ENCODE measurements at places on chromosomes 11 and 22.

DNA sequence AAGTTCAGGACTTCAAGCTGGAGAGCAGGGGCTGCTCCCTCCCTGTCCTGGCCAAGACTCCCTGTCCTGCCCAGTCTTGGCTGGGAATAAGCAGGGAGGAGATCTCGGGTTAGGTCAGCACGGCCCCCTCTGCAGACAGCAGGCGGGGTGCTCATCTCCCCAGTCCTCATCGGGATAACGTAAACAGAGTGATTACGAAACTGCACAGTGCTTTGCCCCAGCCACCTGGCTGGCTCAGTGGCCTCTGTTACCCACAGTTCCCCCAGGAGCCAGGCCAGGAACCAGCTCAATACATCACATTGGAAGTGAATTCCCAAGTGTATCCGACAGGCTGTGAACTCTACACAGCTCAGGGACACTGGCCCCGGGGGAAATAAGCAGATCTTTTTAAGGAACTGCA lies 42.7 kb upstream of the KCNJ11 start:
- no peak for DNase-seq

GRCh38 chr11:10139143-10139542 lies 154.9 kb downstream of the SBF2 start:
- no peak for DNase-seq

DNA sequence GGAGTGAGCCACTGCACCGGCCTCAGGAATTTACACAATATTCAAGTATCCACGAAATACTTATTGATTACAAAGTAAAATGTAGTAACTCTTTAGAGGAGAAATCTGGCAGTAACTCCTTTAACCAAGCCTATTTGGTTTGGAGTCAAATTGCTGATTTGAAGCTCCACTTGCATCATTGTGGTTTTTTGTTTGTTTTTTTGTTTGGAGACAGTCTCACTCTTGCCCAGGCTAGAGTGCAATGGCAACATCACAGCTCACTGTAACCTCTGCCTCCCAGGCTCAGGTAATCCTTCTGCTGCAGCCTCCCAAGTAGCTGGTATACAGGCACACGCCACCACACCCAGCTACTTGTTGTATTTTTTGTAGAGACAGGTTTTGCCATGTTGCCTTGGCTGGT lies 6.4 kb upstream of the QSER1 start:
- no peak for DNase-seq

GRCh38 chr11:561148-562003 lies 606 bp downstream of the RASSF7 start:
- no peak for DNase-seq

DNA sequence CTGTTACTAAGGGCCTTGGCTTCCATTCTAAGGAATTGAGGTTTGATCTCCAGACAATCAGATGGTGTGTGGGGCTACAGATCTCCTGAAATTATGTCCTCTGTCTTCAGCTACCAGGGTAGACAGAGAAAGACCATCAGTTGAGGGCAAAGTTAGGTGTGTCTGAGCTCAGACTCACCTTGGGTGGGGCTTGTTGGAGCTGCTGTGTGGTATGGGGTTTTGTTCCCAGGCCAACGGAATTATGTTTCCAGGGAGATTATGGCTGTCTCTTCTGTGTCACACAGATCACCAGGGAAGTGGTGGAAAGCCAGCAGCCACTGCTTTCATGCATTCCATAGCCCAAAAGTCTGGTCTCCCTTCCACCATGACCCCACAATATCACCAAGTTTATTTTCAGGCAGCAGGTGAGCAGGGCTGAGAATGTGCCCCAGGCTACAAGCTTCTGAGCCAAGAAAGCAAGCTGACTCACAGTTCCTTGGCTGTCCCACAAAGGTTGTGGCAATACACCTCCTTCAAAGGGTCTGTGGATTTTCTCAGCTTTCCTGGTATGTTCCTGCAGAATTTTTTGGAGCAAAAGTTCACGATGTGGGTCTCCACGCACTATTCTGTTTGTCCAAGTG lies 714.9 kb downstream of the LUZP2 start:
- DNase-seq = no peak

GRCh38 chr22:32760815-32761214 lies 40.7 kb upstream of the TIMP3 start:
- no peak for DNase-seq

- no peak for DNase-seq
Measured at GRCh38 chr11:44221456-44221855, 88.5 kb downstream of the ALX4 start.

DNA sequence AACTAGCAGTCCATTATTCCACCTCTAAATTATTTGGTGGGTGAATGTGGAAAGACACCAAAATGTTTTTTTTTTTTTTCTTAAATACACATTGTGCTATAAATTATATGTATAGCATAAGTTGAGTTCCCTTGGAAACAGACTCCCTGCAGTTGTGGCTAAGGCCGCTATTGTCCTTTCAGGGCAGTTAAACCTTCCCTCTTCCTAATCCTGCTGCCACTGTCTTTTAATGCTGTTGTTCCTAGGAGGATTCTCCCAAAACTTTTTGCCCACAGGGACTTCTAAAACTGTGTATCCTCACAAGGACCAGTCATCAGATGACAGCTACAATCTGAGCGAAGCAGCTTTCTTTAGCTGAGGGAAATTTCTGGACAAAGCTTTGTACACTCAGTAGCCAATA lies 478.9 kb upstream of the CHORDC1 start:
- DNase-seq = no peak

DNA sequence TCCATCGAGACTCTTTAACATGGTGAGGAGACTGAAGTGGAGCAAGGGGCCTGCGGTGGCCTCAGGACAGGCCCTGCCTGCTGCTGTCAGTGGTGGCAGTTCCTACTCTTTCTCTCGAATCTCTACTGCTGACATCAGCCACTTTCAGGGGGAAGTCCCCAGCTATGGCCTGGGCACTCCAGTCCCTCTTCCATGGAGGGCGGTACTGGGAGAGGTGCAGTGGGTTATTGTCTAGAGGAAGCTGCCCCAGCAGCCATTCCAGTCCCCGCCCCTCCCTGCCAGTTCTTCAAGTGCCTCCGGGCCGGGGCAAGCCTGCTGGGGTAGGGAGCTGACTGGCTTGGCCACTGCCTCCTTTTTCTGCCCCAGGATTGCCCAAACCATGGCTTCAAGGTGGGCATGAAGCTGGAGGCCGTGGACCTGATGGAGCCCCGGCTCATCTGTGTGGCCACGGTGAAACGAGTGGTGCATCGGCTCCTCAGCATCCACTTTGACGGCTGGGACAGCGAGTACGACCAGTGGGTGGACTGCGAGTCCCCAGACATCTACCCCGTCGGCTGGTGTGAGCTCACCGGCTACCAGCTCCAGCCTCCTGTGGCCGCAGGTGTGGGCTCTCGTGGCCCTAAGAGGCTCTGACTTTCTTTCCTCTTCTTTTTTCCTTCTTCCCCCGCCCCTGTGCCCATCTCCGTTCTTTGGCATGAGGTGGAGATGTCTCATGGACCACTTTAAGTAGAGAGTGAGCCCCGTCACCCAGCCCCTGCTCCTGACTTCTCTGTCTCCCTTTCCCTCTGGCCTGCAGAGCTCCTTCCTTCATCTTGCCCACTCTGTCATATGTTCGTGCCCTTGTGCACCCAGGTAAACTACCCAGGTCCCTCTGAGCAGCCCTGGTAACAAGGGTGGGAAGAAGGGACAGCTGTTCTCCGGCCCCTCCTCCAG lies 13.7 kb downstream of the CHADL start:
- DNase-seq = no peak

DNA sequence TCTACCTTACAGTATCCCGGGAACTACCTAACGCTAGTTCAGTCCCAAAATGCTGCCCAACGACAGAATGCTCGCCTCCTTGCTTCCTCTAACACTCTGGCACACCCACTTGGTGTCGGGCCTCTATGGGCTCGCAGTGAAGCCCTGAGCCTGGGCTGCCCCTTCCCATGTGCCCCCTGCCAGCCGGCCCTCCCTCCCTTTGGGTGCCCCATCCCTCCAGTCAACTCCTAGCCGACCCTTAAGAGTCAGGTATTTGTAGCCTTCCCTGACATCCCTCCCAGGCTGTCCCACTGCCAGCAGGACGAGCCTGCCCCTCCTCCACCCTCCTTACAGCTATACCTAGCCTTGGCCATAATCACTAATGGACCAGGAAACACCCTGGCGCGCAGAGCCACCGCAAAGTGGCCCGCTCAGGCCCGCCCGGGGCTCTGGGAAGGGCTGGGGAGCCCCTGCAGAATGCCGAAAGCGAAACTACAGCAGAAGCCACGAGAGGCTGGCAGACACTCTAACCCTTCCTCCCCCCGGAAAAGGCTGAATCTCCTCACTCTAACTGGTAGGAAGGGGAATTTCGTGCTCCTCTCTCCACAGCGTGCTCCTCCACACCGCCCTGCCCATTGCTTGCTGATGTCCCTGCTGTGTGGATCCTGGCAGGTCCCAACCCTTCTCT lies 8.2 kb downstream of the CBX7 start:
- peak; percentile 52 for DNase-seq

- DNase-seq = no peak
Measured at GRCh38 chr11:54930930-54931329, 224.3 kb downstream of the OR4A5 start.

DNA sequence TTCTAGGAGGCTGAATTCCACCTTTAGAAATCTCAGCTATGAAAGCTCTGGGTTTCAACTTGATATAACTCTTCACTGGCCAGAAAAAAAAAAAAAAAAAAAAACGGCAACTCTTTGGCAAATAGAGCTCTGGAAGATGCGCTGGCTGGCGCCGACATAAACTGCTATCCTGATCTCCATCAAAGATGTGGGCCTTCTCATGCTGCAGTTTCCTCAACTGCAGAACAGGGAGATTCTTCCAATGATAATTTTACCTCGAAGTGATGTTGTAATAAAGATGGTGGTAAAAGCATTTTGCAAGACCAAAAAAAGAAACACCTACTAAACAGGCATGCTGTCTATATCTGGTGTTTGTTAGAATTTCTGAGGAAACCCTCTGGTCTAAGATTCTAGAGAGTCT lies 20.3 kb downstream of the FLI1 start:
- no peak for DNase-seq

DNA sequence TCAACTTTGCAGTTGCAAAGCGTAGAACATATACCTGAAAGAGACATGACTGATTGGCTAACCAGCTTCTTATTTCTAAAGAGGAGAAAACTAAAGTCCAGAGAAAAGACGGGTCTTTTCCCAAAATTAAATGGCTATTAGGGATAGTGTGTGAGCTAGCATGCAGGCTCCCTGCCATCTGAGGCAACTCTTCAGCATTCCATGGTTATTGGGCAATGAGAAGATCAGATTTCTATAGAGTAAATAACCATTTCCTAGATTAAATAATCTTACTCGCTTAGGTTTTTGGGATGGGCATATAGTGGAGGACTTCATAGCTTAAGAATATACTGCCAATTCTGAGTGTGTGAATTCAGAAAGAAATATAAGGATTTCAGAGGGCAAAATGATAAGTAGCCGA lies 95.0 kb downstream of the PDHX start:
- no peak for DNase-seq

- no peak for DNase-seq
Measured at GRCh38 chr11:76790251-76790650, 7.1 kb downstream of the TSKU start.

- peak; percentile 29 for DNase-seq
Measured at GRCh38 chr11:121466063-121466794, 13.5 kb upstream of the SORL1-AS1 start.

DNA sequence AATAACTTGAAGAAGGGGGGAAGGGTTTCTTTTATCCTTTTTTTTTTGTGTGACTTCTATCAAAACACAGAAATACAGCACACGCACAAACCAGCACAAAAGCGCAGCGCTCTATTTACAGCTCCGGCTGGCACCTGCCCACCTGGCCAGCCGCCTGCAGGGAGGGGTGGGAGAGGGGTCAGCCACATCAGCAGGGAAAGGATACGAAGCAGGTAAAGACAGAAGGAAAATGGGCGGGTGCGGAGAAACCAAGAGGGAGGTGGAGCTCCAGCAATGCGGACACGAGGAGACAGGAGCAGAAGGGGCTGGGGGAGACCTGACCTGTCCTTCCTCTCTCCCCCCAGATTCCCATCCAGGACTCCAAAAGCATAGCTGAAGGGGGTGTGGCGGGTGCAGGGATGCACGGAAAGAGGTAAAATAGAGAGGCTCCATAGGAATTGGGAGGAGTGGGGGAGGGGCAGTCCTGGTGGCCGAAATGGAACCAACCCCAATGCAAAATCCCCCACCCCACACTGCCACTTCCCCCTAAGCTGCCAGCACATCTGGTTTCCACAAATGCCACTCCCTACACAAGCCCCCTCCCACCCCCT lies 14.1 kb downstream of the CXCR5 start:
- no peak for DNase-seq

- DNase-seq = no peak
Measured at GRCh38 chr11:77082838-77083565, 16.2 kb downstream of the CAPN5 start.

GRCh38 chr11:114181752-114182151 lies 114.4 kb upstream of the NNMT start:
- no peak for DNase-seq

- no peak for DNase-seq
Measured at GRCh38 chr11:122204206-122204605, 88.2 kb upstream of the BLID start.

DNA sequence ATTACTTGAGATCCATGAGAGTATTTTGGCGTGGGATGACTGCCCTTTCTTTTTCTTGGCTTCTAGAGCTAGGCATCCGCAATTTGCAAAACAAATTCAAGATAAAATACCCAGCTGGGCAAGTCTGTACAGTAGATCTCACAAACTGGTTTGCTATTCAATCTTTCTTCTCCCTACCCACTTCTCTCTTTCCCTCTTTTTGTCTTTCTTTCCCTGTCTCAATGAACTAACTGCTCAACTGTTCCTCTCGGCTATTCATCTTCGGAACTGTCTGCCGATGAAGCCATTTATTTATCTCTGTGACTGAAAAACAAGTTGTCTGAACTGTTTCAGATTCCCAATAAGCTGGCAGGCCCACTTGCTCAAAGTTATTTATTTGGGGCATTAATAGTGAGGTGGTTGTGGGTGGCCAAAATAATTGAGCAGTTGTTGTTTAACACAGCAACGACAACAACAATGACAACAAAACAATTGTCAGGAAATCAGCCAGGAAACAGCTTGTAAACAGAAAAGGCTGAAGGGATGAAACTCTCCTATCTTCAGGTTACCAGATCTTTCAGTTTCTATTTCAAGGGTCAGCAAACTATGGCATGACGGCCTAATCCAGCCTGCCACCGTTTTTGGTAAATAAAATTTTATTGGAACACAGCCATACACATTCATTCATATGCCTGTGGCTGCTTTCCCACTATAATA lies 76.0 kb upstream of the MTMR2 start:
- DNase-seq = no peak

DNA sequence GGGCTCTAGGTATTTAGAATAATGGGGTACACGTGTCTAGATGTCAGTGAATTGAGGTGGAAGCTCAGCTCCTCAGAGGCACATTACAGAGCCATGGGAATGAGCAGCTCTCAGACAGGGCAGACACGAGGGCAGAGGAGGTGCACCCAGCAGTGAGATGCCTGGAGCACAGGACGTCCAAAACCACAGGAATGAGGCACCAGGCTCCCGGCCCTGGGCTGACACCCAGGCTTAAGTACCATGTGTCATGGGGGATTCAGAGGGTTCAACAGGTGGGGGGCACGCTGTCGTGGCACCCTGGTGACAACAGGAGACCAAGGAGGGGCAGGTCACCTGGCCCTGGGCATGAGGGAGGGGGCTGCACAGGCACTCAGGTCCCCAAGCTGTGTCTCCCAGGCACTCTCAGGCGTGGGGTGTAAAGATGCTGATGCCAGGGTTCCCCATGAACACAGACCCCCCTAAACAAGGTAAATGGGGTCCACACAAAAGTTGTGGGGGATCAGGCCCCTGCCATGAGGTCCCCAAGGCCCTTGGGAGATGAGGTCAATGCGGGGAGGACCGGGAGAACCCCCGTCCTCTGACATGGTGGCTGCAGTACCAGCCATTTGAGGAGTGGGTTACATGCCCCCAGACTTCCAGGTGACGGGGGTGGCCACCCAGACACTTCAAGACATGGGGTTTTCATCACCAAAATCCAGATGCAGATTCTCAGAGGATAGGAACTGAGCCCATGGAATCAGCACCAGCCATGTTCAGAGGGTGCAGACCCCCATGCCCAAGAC lies 5.6 kb upstream of the SYT8 start:
- no peak for DNase-seq
